COR-L47 (cell line): ENCODE measurements at places on chromosomes 1 and 21.

GRCh38 chr1:197994907-197995407, 77.8 kb downstream of the LHX9 start:
- DNase-seq: no peak

DNA sequence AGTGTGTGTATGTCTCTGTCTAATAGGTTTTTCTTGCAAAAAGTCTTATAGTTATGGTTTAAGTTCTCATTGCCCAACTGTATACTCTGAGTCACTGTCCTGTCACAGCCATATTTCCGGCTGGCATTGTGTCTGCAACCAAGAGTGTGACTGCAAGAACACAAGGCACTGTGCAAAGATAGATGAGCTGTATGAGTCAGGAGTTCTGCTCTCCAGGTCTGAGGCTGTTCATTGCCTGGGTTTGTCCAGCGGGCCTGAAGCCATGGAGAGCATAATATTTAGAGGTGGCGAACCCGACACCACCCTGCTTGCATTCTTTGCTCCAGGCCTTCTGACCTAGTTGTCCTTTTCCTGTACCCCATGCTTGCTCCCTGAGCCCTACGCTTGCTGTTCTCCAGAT, 50.9 kb upstream of the CNIH3 start:
- no peak for DNase-seq

- DNase-seq: no peak
These were observed 5.4 kb upstream of the ZNF648 start for GRCh38 chr1:182066934-182067333.

DNA sequence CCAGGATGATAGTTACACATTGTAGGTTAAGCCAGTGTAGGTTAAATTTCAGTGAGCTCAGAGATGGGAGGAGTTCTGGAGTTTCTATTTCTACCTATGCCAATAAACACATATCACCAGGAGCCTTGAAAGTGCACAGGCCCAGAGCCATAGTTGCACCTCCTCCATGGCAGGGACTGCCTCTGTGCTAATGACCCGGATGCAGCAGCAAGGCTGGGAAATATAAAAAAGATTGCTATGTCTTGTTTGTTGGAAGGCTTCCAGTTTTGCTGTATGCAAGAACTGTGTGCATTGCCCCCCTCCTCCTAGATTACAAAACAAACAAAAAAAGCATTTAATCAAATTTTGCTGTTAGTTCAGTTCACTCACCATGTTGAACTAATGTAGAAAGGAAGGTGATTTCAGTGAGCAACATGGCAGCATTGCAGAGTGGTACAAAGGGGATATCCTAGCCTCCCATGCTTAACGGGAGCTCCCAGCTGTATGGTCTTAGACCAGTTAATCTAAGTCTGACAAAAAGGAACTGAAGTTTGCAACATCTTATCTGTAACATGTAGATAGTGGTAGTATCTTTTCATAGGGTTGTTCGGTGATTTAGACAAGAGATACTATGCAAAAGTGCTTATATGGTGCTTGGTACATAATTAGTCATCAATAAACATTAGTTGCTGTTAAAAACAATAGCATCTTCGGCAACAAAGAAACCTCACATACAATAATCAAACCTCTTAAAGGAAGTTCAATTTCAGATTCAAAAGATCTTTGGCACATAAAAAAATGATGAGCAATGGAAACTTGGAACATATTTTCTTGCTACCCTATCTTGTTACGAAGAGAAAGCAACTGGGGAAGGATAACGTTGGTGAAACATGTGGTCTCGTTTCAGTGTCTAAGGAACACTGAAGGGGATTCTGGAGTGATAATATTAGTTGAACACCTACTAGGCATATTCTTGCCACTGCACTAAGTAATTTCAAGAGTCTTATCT, 309.5 kb downstream of the ASTN1 start:
- DNase-seq: peak; percentile 74

- no peak for DNase-seq
These were observed 54.9 kb upstream of the RUNX3 start for GRCh38 chr1:24984800-24985522.

GRCh38 chr1:166975361-166976129, at the start of gene ILDR2:
TSS of gene ILDR2 (minus strand) at chr1:166975540. CDS start at chr1:166975268, 272 bp downstream.
- DNase-seq: peak; percentile 46

DNA sequence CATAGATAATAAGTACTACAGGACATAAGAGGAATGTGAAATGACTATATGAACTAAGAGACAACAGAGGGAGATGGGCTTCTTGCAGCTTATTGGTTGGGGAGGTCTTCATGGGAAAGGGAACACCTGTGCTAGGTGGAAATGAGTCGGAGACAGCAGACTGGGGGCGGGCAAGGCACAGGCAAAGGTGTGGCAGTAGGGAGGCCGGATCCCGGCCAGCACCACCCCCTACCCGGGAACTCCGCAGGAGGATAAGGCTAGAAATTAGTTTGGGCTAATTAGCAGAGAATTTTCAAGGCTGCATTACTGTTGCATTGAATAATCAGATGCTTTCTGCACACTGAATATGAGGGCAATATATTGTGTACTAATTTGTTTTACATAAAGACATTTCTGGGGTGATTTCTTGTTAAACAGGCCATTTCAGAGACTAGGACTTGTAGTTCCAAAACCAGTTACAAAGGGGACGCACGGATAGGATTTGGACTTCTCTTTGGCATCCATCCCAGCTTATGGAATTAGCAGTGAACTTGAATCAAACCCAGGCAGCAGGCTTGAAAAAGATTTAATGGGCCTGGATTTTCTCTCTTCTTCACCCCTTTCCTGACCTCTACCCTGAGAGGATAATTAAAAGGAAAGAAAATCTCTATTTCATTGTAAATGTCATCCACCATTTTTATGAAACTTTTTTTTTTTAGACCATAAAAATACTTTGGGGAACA, 2.2 kb upstream of the HUNK start:
- no peak for DNase-seq
